ENCODE measurements at places on chromosomes 5 and 9. TPM values are rescaled to one million over a fixed set of nuclear protein-coding genes. Genes with fewer than 3 reads are reported as not detected.

The SEMA4D gene
- 47.2 TPM for total RNA-seq

The SLC4A9 gene
- not detected for total RNA-seq

DNA sequence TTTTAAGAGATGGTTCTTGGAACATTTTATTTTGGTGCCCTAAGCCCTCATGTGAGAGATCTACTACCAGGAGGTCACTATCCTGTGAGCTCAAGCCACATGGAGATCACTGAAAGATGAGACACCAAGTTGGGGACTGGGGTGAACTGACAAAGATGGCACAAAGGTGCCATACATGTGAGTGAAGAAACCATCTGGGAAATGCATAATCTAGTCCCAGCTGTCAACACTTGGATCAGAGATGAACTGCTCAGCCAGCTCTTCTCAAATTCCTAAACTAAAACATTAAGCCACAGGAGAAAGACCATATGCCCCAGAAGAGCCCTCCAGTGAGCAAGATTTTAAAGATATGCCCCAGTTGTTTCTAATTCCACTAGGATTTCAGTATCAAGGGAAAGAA, 22.2 kb upstream of the MYOT start:
- DNase-seq, result no peak
- H3K27me3 ChIP-seq, result no peaks in the 10 kb centered on the region
- H3K4me3 ChIP-seq, result no peak overlapping the region

GRCh38 chr5:144812763-144813162, 642.1 kb downstream of the KCTD16 start:
- no peak overlapping the region for H3K4me3 ChIP-seq
- no peaks in the 10 kb centered on the region for H3K27me3 ChIP-seq
- no peak overlapping the region for H3K27ac ChIP-seq
- no peaks in the 10 kb centered on the region for H3K4me1 ChIP-seq

DNA sequence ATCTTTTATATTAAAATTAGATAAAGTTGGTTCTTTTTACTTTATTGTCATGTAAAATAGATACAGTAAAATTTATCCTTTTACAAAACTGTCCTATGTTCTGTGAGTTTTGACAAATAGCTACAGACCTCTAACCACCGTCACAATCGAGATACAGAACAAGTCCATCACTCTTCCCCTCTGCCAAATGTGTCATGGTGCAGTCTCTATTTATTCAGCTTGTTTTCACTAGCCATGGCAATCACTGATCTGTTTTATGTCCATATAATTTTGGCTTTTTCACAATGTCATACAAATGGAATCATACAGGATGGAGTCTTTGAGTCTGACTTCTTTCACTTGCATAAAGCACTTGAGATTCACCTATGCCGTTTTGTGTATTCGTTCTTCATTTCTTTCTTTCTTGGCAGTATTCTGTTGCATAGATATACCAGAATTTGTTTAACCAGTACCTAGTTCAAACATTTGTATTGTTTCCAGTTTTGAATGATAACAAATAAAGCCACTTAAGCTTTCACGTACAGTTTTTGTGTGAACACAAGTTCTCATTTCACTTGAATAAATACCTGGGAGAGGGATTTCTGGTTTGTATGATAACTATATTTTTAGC, 273.2 kb upstream of the MPDZ start:
- no peak for DNase-seq

Data from H9 (cell line).